ENCODE measurements at places on chromosomes 2 and 18. TPM values are rescaled to one million over a fixed set of nuclear protein-coding genes. Genes with fewer than 3 reads are reported as not detected.
A peak's percentile ranks its signal among the peaks of the same experiment; 100 is the strongest.

DNA sequence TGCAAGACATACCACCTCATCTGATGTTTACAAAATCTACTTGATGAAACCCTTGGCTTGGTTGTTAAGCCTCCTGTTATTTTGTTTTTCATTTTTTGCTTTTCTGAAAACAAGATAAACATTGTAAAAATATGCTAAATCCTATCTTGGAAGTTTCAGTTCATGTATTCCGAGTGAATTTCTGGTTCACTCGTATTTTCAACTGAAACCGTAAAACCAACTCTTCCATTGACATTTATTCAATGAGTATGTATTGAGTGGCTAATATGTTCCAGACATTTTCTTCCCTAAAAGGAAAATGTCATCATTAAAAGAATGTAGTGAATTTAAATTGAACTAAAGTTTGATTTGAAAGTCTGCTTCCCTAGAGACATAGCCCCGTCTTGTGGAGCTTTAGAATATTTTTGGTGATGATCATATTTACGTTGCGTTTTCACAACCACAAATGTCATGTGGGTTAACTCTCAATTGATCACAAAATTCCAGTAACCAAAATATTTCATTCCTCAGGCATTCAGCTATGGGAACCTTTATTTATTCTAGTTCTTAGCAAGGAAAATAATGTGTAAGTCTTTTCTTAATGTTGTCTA, 204.2 kb downstream of the MBD2 start:
- no peak for DNase-seq

DNA sequence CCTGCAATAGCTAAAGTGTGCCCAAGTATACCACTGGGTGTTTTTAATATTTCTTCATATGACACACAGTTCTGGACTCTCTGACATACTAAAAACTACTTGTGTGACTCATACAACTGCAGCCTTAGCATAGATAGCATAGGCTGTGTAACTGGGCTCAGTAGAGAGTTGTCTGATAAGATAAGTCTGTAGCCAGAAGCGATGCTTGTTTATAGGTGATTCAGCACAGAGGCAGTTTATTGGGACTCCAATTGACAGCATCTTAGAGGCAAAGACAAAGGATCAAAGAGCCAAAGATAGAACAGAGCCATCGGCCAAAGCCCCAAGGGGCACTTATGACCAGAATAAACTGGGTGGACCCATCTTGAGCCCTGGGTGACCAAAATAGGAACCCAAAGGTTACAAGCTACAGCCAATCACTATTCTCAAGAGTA, 42.3 kb downstream of the AAK1 start:
- DNase-seq = no peak

- no peak for DNase-seq
Measured at GRCh38 chr2:46421361-46421760, 58.0 kb upstream of the TMEM247 start.

- DNase-seq = no peak
Measured at GRCh38 chr2:72008608-72009007, 139.1 kb downstream of the CYP26B1 start.

DNA sequence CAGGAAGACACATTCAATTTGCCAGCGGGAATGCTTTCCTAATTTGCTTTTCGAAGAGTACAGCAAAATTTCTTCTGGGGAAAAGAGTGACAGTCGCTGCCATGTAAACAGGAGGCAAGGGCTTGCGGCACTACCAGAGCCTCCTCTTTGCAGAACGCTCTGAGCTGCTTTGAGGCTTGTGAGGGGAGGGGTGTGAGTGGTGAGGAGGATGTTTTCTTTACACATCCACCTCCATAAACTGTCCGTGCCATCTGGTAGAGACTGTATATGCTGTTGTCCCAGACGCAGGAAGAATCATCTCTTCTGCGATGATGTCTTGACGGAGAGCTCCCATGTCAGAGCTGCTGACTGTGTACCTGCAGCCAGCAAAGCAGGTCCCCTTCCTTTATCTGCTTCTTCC, 138.0 kb downstream of the SOCS6 start:
- no peak for DNase-seq

DNA sequence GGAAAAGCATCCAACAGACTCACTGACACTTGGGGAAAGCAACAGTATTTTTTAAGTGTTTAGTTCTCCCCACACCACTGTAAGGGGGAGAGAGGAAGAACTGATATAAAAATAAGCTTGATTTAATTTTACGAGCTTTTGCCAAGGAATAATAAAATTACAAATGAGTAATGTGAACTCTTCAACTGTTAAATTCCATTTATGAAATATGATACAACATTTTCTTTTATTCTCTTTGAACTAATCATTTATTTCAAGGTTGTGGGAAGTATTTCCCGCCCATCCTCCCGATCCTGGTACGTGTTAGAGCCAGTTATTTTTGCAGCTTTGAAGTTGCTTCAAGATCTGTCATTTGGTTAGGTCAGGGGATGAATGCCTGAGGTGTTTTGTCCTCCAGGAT, 35.2 kb downstream of the WDPCP start:
- DNase-seq = no peak

DNA sequence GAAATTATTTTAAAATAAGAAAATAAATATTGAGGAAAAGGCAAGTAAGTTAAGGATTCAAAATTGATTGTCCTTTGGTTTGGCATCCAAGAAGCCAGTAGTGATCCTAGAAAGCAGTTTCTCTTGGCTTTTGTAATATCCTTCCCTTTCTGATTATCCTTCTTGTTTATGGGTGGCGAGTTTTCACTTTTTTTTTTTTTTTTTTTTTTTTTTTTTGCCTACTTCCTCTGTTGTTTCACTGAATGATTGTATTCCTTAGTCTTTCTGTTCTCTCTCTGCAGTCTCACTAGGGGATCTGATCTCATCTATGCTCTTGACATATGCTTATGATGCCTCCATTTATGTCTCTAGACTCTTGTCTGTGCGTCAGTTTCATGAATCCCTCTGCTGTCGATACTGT, 4.2 kb downstream of the NAPG start:
- no peak for DNase-seq

- peak; percentile 48 for DNase-seq
Measured at GRCh38 chr2:72012886-72013574, 134.6 kb downstream of the CYP26B1 start.

DNA sequence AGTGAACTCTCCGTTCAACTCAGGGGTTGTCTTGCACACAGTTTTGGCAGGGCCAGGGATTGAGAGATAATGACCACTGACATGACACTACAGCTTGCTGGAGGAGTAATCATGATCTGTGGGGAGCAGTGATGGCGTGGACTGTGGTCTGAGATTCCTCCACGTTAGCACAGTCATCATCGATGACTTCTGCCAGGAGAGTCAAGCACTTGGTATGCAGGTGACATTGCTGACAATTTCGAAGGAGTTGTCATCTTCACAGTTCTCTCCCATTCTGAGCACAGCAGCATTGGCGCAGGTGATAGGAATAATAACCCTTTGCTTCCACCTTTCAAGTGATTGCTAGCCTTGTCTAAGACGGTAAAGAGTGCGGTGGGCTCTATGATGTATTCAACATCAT, 79.8 kb downstream of the SGPP2 start:
- no peak for DNase-seq

GRCh38 chr2:176729706-176730569, 460.7 kb downstream of the MTX2 start:
- no peak for DNase-seq

DNA sequence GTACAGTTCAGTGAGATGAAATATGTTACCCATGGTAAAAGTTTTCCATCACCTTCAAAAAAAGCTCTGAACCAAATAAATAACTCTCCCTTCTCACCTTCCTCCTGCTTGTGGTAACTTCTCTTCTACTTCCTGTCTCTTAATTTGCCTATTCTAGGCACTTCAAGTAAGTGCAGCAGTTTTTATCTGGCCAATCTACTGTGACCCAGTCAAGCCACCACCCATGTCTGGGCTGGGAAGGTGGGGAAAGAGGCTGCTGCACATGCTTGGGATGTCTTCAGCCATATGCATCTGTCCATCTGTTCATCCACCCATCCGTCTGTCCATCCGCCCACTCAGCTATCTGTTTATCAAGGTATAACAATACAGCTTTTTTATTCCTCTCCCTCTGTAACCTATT, 31.6 kb downstream of the ZNF532 start:
- no peak for DNase-seq

- DNase-seq = no peak
Measured at GRCh38 chr2:226477221-226478108, 322.2 kb downstream of the IRS1 start.

DNA sequence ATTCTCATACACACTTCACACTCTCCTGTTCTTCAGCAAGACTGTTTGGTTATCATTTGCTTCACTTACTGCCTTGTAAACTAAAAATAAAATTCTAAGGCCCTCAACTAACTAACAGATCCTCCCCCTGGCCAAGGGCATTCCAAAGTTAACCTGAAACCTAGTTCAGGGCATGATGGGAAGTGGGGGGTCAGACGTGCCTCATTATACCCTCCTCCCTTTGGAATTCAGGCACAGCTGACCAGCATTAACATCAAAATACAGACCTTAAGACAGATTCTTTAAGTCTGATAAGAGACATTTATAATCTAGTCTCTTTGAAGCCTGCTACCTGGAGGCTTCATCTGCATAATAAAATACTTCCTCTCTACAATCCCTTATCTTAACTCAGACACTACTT, 221.0 kb downstream of the NOL4 start:
- DNase-seq = no peak

GRCh38 chr2:29987146-29987545, 65.8 kb upstream of the ALK start:
- no peak for DNase-seq

GRCh38 chr2:195318440-195319111, 338.4 kb upstream of the SLC39A10 start:
- DNase-seq = no peak

- no peak for DNase-seq
Measured at GRCh38 chr2:124163840-124164239, 138.8 kb downstream of the CNTNAP5 start.

DNA sequence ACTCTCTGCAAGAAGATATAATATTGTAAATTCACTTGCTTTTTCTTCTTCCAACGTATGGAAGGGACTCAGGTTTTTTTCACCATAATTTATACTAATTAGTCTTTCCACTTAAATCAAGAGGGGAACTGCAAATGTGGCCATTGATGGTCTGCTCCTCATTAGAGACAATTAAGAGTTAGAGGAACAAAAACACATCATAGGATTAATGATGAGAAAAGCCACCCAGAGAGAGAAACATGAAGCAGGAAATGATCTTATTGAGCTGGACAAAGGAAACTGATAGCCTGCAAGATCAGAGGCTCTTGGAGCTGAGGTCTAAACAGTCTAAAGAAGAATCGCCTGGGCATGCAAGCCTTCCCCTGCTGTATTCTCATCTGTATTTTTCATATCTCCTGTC, 151.2 kb upstream of the NRP2 start:
- no peak for DNase-seq

DNA sequence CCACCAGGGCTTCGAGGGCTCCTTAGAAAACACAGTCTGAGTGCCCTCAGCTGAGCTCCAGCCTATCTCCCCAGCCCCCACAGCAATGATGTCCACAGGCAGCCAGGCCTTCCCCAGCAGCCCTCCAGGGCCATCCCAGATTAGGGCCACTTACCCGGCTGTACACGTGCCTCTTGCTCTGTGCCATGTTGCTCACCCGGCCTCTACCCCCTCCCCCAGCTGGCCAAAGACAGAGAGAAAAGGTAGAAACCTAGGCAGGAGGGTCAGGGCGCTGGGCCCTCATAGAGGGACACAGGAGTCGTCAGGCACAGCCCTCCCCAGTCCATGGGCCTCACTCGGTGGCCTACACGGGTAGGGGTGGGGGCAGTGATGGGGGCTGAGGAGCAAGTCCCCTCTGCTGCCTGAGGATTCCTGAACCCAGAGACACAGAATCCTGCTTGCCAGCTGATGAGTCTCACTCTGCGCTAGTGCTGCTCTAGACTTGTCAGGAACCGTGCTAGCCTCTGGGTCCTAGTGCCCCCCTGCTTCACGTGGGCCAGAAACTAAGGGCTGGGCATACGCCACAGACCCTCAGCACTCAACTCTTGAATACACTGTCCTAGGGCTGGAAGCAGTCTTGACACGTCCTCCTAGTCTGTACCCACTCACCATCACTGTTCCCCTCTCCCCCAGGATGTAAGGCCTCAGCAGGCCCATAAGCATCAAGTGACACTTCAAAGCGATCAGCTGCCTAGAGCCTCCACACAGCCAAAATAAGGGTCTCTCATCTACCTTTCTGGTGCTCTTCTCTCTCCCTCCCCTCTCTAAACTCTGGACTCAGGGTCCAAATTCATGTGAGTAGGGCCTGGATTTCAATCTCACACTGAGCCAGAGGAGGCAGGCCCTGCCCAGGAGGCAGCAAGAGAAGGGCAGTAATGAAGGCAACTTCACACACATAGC, at the start of gene DCTN1:
Gene DCTN1, minus strand, starts transcription at position 461 of the 939 bp plus-strand sequence. Its CDS starts 274 bp downstream, at position 187.
- no peak for DNase-seq

DNA sequence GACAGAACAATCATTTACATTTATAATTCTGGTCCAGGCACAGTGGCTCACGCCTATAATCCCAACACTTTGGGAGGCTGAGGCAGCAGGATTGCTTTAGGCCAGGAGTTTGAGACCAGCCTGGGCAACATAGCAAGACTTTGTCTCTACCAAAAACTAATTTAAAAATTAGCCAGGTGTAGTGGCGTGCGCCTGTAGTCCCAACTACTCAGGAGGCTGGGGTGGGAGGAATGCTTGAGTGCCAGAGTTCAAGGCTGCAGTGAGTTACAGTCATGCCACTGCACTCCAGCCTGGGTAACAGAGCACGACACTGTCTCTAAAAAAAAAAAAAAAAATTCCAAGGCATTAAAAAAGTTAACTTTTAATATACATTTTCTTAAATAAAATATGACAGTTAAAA, 88.1 kb downstream of the PLEKHM3 start:
- DNase-seq = no peak

- DNase-seq = no peak
Measured at GRCh38 chr2:152175012-152175367, 573 bp downstream of the STAM2 start.

DNA sequence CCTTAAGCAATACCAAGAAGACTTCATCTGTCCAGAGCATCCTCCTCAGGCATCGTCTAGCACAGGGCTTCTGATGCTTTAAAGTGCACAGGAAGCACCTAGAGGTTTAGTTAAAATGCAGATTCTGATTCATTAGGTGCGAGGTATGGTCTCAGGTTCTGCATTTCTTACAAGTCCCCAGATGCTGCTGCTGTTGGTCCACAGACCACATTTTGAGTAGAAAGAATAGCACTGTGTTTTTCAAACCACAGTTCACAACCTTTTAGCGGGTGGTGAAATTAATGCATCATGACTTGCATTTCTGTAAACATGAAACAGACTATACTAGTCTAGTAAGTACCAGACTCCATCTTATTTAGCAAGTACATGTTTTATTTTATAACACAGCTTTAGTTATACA, 134.6 kb downstream of the TMEFF2 start:
- DNase-seq = no peak

- peak; percentile 54 for DNase-seq
Measured at GRCh38 chr2:121189661-121190381, 95.2 kb downstream of the TFCP2L1 start.

LYG2 gene
- not detected for total RNA-seq

CPLX4 gene
- total RNA-seq = not detected

RNF103 gene
- 37.0 TPM for total RNA-seq

PLCL1 gene
- 7.5 TPM for total RNA-seq

SRD5A2 gene
- not detected for total RNA-seq

TMEM237 gene
- total RNA-seq = 27.8 TPM

PDCD1 gene
- not detected for total RNA-seq

CCDC148 gene
- 0.79 TPM for total RNA-seq

CCDC178 gene
- 1.2 TPM for total RNA-seq

SCN3A gene
- 5.8 TPM for total RNA-seq

CROCC2 gene
- total RNA-seq = 0.09 TPM

FAM110C gene
- total RNA-seq = 2.5 TPM
